ENCODE measurements at places on chromosomes 6 and 20.

DNA sequence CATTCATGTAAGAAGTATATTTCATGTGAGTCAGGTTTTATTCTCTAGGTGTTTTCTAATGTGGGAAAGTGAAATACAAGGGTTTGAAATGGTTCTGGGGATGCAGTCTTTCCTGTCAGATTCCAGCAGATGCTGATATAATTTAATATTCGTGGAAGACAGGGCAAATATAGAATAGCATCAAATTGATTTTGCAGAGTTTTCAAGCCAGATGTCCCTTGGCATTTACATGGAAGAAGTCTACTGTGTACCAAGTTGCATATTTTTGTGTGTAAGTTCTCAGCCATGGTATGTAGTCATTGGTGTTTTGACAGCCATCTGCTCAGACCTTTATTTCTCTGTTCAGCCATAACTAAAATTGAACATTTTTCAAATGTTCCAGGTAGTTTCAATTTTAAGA is 143.7 kb downstream of the LAMA2 start:
- DNase-seq: no peak

- DNase-seq: no peak
Observed at GRCh38 chr20:13288357-13288756, 67.3 kb downstream of the ISM1 start.

DNA sequence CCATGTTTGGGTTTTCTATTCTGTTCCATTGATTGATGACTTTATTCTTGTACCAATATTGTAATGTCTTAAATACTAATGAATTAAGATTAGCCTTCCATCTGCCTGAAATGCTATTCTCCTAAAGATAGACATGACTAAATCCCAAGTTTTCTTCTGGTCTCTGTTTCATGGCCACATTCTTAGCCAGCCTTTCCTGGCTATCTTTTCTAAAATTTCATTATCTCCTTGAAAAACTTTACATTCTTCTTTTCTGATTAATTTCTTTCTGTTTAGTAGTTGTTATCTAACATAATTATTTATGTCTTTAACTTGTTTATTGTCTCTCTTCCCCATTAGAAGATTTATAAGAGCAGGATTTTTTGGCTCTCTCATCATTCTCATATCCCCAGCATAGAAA is 4.4 kb upstream of the PRIM2 start:
- no peak for DNase-seq

GRCh38 chr6:130624046-130624445 is 203.2 kb upstream of the SMLR1 start:
- DNase-seq: no peak

GRCh38 chr6:121733234-121733633 is 297.8 kb downstream of the GJA1 start:
- DNase-seq: no peak

DNA sequence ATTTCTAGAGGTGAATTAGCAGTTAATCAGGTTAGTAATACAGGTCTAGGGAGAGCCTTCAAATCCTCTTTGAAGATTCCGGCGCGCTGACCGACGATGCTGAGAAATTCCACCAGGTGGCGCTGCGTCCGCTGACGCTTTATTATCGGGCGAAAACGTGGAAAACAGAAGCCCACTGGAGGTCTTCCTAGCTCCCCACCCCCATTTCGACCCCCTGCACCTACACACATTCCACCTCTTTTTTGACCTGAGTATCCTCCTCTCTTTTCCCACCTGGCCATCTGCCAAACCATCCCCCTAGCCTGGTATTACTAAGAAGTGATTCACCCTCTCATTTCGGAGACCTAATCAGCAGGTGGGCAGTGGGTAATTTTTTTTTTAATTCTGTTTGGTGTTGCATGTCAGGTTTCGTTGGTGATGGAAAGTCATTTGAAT is 65.4 kb upstream of the RIN2 start:
- DNase-seq: peak; percentile 22

- DNase-seq: no peak
Observed at GRCh38 chr20:50521221-50522052, 11.3 kb downstream of the PTPN1 start.

GRCh38 chr20:46117704-46118467 is at the start of gene CD40:
Gene CD40, plus strand, starts transcription at chr20:46118314. Its CDS starts 30 bp downstream, at chr20:46118344.
- peak; percentile 45 for DNase-seq

DNA sequence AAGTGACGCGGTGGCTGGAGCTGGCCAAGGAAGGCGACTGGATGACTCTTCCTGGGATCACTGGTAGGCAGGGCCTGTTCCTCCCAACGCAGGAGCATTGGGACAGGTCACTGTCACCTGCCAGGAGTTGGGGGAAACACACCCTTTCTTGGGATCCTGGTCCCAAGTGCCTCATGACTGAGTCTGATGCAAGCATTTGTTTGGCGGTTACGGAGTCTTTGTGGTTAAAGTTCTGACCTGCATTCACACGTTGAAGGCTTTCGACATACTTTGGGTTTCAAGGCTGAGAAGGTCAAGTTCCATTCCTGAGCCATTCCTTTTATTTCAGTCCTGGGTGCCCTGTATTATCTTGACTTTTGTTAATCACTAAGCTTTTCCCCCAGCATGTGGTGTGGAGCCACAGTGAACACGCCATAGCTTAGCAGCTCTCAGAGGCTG is 6.0 kb downstream of the PNLDC1 start:
- DNase-seq: no peak

DNA sequence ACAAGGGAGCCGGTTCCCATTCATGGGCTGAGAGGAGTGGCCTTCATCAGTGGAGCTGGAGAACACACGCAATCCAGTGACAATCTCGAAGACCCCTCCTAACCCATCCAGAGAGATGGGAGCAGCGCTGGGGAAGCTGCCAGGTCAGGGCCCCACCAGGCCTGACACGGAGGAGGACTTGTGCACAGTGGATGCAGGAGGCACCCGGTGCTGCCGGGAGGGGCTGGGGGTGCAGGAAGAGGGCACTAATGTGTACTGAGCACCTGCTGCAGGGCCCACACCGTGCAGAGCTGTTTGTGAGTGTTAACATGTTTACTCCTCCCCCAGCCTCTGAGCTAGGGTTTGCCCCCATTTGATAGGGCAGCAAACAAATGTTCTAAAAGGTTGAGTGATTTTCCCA is 43.8 kb upstream of the GPR6 start:
- no peak for DNase-seq

DNA sequence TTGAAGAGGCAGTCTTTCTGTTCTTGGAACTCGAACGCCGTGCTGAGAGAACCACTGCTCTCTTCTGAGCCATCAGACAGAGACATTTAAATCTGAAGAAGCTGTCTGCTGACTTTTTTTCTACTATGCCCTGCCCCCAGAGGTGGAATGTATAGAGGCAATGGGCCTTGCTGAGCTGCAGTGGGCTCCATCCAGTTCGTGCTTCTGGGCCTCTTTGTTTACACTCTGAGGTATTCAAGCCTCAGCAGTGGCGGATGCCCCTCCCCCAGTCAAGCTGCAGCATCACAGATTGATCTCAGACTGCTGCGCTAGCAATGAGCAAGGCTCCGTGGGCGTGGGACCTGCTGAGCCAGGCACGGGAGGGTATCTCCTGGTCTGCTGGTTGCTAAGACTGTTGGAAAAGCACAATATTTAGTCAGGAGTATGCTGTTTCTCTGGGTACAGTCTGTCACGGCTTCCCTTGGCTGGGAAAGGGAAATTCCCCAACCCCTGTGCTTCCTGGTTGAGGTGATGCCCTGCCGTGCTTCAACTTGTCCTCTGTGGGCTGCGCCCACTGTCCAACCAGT is 526.8 kb downstream of the CD109 start:
- no peak for DNase-seq

- no peak for DNase-seq
Observed at GRCh38 chr6:115570331-115570730, 490.4 kb downstream of the FRK start.

DNA sequence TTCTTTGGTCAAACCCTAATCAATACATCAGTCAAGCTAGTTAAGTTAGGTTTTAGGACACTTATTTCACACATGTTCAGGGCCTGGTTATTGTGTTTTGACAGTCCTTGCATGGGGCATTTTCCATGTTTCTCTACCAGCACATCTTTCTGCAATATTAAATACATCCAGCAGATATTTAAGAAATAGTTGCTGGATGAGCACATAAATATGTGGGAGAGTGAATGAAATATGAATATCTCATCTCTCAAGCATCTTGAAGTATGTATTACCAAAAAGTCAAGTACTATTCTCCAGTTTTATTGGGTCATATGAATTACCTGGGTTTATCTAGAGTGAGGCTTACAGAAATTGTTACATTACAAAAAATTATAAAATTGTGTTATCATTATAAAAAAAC is 621.9 kb upstream of the GJE1 start:
- DNase-seq: no peak

GRCh38 chr20:23094927-23095326 is 8.8 kb upstream of the CD93 start:
- DNase-seq: no peak

GRCh38 chr20:40223810-40224209 is 465.2 kb downstream of the MAFB start:
- DNase-seq: no peak

DNA sequence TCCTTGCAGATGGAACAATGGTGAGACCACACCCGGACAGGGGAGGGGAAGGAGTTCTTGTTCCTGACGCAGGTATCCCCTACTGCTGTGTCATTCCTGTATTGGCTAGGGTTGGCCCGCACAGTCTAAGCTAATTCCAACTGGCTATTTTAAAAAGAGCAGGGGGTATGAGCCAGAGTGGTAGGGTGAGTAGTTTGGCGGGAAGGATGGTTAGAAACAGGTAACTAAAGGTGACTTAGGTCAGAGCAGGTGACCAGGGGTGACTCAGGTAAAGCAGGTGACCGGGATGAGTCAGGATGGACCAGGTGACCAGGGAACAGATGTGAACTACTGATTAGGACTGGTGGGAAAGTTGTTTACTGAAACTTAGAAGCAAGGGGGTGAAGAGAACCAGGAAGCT is 58.0 kb downstream of the ZNF292 start:
- DNase-seq: no peak

GRCh38 chr6:119649531-119649930 is 300.0 kb upstream of the MAN1A1 start:
- no peak for DNase-seq

- DNase-seq: no peak
Observed at GRCh38 chr6:18491308-18492045, 104.3 kb downstream of the RNF144B start.

- no peak for DNase-seq
Observed at GRCh38 chr6:85436939-85437495, 12.9 kb upstream of the NT5E start.

DNA sequence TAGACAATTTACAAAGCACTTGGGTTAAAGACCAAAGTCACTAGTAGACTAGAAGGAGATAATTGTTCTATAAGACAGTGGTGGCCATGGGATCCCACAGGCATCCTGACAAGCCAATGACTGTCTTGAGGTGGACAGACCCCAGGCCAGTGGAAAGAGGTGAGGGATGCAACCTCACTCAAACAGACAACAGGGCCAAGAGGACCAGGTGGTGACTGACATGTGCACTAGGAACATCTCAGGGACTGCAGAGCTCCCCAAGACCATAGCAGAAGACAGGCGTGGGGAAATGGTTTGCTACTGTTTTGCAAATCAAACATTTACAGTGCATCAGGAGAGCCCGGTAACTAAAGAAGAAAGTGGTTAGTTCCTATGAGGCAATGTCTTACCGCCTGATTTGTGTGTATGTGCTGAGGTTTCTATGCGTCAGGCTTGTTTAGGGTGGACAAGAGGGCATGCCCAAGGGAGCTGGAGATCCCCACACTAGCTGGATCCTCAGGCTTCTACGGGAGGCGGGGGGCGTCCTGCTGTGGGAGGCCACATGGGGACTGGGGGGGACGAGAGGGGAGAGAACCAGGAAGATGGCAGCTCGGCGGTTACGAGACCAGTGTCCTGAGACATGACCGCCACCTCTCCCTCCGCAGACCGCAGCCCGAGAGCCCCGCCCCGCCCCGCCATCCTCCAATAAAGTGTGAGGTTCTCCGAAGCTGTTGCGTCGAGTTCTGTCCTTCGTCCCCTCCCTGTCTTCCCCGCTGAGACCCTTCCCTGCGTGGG is 623 bp upstream of the MRPS26 start:
- DNase-seq: no peak

GRCh38 chr6:149840345-149841075 is 23.6 kb downstream of the LRP11 start:
- DNase-seq: no peak

- DNase-seq: no peak
Observed at GRCh38 chr6:103193413-103193812, 1666.3 kb downstream of the HACE1 start.

DNA sequence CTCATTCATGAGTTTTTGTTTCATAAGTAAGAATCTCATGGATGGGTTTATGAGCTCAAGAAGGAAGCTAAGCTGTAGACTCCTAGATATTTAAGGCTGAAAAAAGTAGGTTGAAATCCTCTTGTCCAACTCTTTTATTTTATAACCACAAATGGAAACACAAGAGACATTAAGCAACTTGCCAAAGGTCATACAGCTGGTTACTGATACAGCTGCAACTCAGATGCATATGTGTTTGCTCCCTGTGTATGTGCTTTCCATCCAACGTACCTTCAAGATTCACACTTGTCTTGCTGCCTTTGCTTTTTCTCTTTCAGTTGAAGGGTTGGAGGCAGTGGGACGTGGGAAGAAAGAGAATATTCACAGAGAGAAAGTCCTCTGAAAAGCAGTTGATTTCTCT is 153.5 kb upstream of the STMND1 start:
- DNase-seq: no peak

DNA sequence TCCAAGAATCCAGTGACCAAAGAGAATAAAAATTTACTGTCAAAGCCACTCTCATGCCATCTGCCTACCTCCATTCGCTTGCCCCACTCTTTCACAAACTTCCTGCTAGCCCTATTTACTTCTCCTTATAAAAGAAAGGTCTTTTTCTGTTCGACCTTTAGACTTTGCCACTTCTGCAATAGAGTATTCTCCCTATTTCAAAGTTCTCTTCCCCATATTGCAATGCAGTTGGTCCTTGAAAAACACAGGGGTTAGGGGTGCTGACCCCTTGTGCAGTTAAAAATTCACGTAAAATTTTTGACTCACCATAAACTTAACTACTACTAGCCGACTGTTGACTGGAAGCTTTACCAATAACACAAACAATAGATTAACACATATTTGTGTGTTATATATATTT is 15.0 kb downstream of the CCN2 start:
- no peak for DNase-seq

- no peak for DNase-seq
Observed at GRCh38 chr6:113495521-113495920, 361.6 kb upstream of the MARCKS start.

DNA sequence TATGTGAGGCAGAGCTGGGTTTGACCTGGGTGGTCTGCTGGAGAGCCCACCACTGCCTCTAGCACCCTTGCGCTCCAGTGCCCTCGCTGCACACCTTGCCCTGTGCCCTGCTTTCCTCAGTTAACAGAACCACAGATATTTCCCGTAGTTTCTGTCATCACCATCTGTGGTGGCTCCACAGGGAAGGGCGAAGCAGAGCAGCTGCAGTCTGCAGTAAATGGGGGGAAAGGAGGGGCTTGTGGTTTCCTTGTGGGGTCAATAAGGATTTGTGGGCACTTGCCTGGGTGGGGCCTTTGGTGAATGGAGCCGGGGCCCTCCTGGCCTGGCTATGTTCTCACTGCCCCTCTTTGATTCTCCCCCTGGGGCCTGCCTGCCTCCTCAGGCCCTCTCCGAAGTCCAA is 21.2 kb upstream of the CCDC167 start:
- no peak for DNase-seq

- no peak for DNase-seq
Observed at GRCh38 chr20:38573413-38573812, 7.6 kb upstream of the ADIG start.
